SK-N-SH (cell line): ENCODE measurements at places on chromosomes 6 and 20. TPM values are rescaled to one million over a fixed set of nuclear protein-coding genes. Genes with fewer than 3 reads are reported as not detected.

HLA-DOB gene
- not detected in 2 replicates for polyA plus RNA-seq

CTNNBL1 gene
- polyA plus RNA-seq: 29.5 and 34.4 TPM in 2 replicates

ID4 gene
- polyA plus RNA-seq: 4.0 and 4.9 TPM in 2 replicates

GSTA2 gene
- polyA plus RNA-seq: not detected in 2 replicates

PBOV1 gene
- not detected in 2 replicates for polyA plus RNA-seq

C6orf52 gene
- 0.71 and 1.4 TPM in 2 replicates for polyA plus RNA-seq

- no peak overlapping the region for H3K27ac ChIP-seq
- peaks cover 5% of the 10 kb centered on the region; the same call in 1 of the 2 replicates for H3K27me3 ChIP-seq
- H3K36me3 ChIP-seq: no peaks in the 10 kb centered on the region
- no peak for DNase-seq
- no peak overlapping the region for H3K4me3 ChIP-seq
- no peaks in the 10 kb centered on the region for H3K4me1 ChIP-seq
Measured at GRCh38 chr6:134082191-134082590, 29.8 kb upstream of the SLC2A12 start.

DNA sequence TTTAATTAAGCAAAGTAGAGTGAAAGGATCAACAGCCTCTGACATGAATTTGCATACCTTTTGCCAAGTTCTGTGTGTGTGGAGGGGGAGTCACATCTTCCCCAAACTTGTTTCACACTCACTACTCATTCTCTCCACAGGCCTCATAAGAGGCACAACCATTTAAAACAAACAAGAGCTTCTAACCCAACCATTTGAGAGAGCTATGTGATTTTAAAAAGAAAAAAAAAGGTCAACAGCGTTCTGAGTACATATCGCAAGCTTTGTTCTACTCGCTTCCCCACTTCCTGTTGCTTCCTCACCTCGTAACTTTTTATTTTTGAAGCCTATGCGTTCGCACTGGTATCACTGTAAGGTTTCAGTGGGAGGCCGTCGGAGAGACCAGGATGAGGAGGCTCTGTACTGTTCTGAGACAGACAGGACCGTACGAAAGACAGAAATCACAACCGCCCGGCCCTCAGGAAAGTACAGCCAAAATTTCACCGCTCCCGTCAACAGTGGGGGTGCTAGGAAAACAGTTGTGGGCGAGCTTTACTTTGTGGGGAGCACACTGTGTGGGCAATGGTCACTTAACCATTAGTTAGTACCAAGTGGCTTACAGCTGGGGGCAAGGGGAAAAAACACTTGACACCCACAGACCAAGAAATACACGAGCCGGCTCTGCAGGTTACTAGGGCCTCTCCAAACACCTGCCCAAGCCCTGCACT is 61.3 kb downstream of the TRERF1 start:
- no peak for DNase-seq
- no peaks in the 10 kb centered on the region for H3K27me3 ChIP-seq
- H3K27ac ChIP-seq: no peak overlapping the region
- no peaks in the 10 kb centered on the region for H3K4me1 ChIP-seq

DNA sequence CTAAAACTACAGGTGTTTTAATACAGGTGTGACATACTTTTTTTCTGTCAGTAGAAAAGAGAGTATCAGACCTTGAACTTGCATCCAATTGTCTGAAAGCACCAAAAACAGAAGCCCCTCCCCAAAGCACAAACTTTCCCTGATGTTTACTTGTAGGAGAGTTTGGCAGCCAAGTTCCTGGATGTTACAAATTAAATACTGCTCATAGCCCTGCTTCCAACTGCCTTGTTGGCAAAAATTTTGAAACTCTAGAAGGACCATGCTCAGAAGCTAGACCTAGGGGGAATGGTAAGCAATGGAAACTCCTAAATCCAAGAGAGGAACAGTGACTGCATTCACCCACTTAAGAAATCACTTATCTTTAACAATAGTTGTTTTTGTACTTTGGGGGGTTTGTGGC is 17.0 kb upstream of the ARG1 start:
- DNase-seq: no peak
- no peaks in the 10 kb centered on the region for H3K36me3 ChIP-seq
- peaks cover 8% of the 10 kb centered on the region; the same call in 1 of the 2 replicates for H3K27me3 ChIP-seq
- no peak overlapping the region for H3K4me3 ChIP-seq
- no peaks in the 10 kb centered on the region for H3K4me1 ChIP-seq

GRCh38 chr20:59903621-59904020 is 29.8 kb downstream of the SYCP2 start:
- no peak overlapping the region for H3K27ac ChIP-seq
- no peaks in the 10 kb centered on the region for H3K27me3 ChIP-seq
- DNase-seq: no peak
- no peak overlapping the region for H3K4me3 ChIP-seq
- H3K4me1 ChIP-seq: no peaks in the 10 kb centered on the region
- H3K36me3 ChIP-seq: no peaks in the 10 kb centered on the region

DNA sequence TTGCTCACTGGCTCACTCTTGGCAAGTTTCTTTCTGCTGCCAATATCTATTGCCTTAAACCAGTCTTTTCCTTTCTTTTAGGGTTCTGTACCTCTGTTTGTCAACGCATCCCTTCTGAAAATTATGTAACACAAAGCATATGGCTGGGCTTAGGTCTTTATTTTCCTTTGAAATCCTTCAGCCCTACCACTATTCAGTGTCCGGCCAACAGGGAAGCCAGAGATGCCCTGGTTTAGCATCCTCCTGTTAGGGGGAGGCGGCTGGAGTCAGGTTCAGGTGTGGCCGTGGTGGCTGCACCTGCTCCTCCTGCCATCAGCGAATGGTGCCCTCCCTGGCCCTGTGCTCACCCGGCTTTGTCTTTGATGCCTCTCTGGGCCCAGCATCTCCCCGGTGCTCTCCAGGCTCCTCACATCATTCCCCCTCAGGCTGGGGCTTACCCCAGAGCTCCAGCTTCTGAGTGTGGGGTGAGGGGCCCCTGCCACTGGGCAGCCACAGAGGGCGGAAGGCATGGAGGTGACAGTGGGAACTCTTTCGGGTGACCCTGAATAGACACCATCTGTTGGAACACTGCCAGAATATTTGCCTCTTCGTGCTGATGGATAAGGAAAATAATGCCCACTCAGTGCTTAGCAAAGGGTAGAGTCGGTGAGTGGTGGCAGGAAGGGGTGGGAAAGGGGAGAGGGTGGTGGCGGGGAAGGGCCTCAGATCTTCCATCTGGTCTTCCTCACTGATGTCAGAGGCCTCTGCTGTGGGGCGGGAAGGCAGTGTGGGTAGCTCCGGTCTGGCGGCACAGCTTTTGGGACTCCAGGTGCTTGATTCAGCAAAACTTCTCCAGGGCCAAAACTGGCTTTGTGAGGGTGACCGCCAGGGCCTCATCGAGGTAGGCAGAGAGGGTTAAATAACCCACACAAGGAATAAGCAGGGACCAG is 97.2 kb downstream of the DACT2 start:
- DNase-seq: no peak
- no peak overlapping the region for H3K4me3 ChIP-seq
- no peak overlapping the region for H3K27ac ChIP-seq
